ENCODE measurements at places on chromosomes 6 and 20.

GRCh38 chr6:159989492-159990480 is 20.9 kb downstream of the IGF2R start:
- DNase-seq: no peak

DNA sequence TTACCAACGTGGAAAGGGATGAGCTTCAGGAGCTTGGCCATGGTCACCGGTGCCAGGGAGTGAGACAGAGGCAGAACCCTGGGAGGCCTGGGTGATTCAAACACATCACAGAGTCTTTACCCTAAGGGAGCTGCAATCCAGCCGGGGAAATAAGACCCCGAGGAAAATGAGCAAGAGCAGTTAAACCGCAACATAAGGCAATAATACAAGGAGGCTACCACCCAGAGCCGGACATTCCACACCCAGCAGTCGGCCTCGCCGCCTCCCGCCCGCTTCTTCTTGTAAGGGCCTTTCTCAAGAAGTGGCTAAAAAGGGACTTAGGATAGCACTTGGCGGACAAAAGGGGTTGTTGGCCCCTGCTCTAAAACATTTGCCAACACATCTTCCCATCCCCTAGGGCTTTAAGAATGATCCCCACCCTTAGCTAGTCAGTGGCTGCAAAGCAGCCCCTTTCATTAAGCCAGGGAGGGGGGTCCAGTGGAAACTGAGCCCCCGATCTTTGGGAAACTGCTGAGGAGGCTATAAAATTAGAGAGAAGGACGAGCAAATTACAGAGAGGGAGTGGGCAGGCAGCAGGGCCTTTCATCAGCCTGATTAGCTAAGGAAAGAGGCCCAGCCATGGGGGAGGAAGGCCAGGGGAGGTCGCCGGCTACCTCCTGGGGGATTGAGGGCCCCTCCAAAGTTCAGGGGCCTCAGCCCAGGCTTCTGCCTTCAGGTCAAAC is 34.3 kb downstream of the SNX5 start:
- no peak for DNase-seq

DNA sequence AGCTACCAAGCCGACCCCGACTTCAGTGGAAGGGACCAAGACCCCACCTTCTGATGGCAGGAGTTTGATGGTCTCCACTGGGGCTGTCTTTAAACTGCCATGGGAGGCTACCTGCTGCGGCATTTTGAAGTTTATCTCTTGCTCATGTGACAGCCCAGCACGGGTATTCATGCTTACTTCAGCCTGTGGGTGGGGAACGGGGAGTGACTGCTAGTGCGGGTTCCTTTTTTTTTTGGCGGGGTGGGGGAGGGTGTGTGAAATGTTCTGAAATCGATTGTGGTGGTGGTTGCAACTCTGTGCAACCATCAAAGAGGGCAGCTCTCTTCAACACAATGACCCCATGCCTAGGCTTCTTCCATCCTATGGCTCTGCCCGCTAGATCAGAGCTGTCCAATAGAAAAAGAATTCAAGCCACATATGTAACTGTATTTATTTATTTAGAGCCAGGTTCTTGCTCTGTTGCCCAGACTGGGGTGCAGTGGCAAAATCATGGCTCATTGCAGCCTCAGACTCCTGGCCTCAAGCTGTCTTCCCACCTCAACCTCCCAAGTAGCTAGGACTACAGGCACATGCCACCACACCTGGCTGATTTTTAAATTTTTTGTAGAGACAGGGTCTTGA is 53.7 kb downstream of the PPP1R16B start:
- no peak for DNase-seq

DNA sequence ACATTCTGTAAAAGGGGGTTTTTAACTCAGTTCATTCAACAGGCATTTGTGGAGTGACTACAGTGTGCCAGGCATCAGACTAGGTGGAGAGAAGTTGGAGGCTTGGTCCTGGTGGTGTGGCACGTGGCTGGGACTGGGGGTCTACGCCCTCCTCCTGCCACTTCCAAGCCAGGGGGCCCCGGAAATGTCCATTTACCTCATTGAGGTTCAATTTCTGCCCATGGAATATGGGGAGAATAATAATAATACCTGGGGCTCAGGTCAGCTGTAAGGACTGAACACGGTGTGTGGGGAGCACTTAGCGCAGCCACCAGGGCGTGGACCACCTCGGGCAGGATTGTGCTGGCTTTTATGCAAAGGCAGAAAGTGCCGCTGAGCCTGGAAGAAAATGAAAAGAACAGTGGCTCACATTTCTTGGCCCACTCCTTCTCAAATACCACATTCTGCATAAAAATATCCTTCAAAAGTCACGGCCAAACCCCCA is 229.4 kb downstream of the ANKRD60 start:
- no peak for DNase-seq

- DNase-seq: no peak
Observed at GRCh38 chr20:38931984-38932383, 5.8 kb downstream of the FAM83D start.

DNA sequence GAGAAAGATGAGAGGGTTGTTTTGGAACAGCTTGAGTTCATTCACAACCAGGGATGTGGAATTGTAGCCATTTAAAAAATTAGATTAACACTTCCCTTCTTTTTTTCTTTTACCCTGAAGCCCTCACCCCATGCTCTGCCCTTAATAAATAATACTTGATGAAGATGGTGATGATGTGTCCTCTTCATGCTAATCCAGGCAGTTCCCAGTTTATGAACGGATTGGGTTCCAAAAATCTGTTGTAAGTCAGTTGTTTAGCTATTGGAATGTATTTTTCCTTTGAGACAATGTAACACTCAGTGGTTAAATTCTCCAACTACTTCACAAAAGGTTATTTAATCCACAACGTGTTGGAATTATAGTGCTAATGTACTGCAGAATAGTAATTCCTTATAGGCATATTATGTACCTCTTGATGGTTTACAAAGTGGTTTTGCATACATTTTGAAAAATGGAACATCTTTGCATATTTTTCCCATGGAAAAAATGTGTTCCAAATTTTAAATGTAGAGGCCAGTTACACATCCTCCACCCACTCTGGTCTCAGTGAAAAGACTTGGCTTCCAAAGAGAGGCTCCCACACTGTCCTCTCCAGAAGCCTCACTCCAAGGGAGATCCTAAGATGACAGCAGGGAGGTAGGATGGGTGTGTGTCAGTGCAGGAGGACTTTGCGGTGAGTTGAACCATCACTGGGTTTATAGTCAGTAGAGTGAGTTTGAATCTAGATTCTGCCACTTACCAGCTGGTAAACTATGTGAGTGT is 45.8 kb upstream of the CEP162 start:
- no peak for DNase-seq

- DNase-seq: no peak
Observed at GRCh38 chr20:34798871-34799270, 26.6 kb downstream of the NCOA6 start.

GRCh38 chr20:61621035-61621730 is 369.1 kb downstream of the CDH4 start:
- no peak for DNase-seq

GRCh38 chr6:44278774-44279697 is 8.8 kb downstream of the TMEM151B start:
- no peak for DNase-seq

- DNase-seq: no peak
Observed at GRCh38 chr6:125558907-125559306, 190.5 kb upstream of the HEY2 start.

GRCh38 chr6:75126518-75126917 is 79.3 kb downstream of the COL12A1 start:
- no peak for DNase-seq

DNA sequence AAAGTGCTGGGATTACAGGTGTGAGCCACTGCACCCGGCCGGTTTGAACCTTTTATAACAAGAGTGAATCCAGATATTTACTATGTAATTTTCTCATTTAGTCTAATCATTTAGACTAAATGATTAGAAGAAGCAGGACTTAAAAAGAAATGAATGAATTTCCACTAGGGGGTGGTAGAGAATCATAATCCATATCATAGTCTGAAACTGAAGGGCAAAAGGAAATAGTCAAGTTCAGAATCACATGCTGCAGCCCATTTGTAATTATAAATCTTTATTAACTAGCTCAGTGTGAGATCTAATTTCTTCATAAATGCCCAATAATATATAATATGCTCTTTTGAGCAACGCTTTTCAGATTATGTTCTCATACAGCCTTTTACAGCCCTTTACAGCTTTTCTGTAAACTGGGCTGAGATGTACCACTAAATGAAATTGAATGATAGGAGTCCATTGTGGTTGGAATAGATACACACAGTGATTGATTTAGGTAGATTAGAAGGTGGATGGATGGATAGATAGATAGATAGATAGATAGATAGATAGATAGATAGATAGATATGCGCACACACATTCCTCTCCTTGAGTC is 31.8 kb downstream of the PSMB9 start:
- DNase-seq: no peak

- DNase-seq: no peak
Observed at GRCh38 chr6:136921936-136922684, at the start of gene SLC35D3. Gene SLC35D3, plus strand, starts transcription at chr6:136922301. Its CDS starts 128 bp downstream, at chr6:136922429.

DNA sequence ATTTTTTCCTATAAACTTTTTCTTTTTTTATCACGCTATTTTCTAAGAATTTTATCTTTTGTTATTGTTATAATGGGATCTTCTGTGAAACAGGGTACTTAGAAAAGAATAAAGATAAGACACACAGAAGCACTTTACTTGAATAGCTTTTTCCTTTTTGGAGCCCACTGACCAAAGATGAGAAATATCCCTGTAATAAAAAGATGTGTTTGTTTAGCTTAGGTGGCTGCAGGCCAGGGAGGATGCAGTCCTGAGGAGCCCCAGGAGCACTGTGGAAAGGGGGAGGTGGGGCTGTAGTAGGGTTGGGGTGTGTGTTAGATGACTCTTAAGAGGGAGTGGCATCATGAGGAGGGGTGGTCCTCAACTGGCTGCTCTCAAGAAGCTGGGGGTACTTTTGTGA is 128.6 kb downstream of the ARID1B start:
- DNase-seq: no peak

- DNase-seq: no peak
Observed at GRCh38 chr6:170045563-170045960, 245.3 kb downstream of the DLL1 start.

- DNase-seq: no peak
Observed at GRCh38 chr6:91080871-91081270, 494.0 kb upstream of the MAP3K7 start.

DNA sequence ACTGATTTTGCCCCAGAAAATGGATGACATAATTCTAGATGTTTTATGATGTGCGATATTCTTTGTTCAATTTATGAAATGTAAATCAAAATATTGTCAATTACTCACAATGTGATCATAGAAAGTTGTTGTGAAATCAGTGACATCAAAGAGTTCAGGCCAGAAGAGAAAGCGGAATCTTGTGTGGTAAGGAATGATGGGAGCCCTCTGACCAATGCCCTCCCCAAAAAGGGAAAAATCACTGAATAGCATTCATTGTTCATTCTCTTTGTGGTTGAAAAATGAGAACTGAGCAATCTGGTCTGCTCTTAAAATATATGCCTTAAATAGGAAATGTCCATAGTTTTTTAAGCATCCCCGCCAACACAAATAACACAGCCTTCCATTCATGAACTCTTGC is 247.1 kb upstream of the GRIK2 start:
- DNase-seq: no peak

DNA sequence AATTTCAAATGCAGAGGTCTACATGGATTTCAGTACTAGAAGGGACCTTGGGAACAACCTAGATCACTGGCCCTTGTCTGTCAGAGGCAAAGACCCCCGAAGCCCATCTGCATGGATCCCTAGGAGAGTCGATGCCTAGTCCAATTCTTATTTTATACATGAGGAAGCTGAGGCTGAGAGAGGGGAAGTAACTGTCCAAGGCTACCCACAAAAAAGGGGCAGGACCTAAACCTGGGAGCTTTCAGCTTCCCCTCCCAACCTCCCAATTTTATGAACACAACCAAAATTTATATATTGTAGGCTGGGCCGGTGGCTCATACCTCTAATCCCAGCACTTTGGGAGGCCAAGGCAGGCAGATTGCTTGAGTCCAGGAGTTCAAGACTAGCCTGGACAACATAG is 73.2 kb downstream of the TRERF1 start:
- DNase-seq: no peak

- DNase-seq: no peak
Observed at GRCh38 chr6:35014786-35015185, 125.7 kb downstream of the ANKS1A start.

- DNase-seq: no peak
Observed at GRCh38 chr20:8187740-8188139, 55.7 kb downstream of the PLCB1 start.

DNA sequence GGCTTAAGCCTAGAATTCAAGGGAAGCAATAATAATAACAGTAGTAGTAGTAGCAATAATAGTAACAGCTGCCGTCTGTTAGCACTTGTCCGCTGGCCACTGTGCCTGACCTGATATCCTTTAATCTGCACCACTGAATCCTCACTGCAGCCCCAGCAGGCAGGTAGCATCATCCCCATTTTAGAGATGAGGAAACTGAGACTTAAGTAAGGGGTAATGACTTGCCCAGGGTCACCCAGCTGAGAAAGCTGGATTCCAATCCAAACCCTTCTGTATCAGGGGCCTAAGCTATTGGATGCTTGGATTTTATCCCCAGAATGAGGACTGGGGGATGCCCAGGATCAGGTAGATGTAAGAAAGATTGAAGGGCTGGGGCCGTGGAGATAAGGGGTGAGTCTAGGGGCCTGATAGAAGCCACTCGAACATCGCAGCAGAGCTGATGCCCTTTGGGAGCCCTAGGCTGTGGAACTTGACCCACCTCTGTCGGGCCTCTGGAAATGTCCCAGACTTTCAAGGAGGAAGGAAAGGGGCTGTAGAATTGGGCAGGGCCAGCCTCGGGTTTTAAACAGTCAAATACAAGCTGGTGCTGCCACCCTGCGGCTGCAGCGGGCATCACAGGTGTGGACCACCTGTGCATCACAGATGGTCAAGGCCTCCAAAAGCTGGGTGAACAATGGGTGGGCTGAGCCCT is 102.1 kb upstream of the MYL9 start:
- DNase-seq: no peak

DNA sequence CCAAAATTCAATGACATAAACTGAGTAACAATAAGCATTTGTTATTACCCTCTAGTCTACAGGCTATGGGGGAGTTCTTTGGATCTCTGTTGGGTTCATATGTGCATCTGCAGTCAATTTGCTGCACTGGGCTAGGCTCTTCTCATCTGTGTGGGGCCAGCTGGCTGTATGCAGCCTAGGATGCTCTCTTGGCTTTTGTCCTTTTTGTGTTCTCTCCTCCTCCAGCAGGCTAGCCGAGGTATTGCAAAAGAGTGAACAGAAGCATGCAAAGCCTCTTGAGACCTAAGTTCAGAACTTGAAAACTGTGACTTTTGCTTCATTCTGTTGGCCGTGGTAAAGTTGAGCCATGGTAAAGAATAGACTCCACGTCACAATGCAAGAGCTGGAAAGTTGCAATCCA is 62.8 kb upstream of the FOXO3 start:
- DNase-seq: no peak

DNA sequence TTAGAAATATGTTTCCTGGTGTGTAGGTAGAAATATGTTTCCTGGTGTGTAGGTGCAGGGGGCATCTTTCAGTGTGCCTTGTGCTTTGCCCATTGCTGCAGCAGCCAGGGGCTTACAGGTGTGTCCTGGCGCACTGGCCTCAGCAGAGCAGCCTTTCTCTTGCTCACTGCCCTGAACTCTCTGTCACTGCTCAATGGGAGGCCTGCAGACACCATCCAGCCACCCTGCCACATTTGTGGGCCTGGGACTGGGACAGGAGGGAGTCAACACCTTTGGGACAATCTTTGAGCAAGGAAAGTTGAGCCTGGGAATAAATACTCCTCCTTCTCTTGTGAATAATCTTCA is 62.4 kb upstream of the RBM24 start:
- no peak for DNase-seq

Data from suprapubic skin (tissue), 4 donors.